ENCODE measurements at places on chromosomes 12 and 14. TPM values are rescaled to one million over a fixed set of nuclear protein-coding genes. Genes with fewer than 3 reads are reported as not detected.

Gene PLEKHD1
- total RNA-seq: 0.08 TPM

DNA sequence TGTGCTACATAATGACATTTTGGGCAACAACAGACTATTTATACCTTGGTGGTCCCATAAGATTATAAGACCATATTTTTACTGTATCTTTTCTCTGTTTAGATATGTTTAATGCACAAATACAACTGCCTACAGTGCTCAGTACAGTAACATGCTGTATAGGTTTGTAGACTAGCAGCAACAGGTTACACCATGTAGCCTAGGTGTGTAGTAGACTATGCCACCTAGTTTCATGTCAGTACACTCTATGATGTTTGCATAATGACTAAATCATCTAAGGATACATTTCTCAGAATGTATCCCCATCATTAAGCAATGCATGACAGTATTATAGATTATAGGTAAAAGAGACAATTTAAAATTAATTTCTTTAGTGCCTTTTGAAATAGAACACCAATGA is 30.7 kb upstream of the CEBPE start:
- H3K4me1 ChIP-seq: peaks cover under 1% of the 10 kb centered on the region
- no peak overlapping the region for H3K27ac ChIP-seq
- H3K36me3 ChIP-seq: no peaks in the 10 kb centered on the region
- H3K4me3 ChIP-seq: no peak overlapping the region
- no peak for DNase-seq
- H3K27me3 ChIP-seq: peaks cover 23% of the 10 kb centered on the region

DNA sequence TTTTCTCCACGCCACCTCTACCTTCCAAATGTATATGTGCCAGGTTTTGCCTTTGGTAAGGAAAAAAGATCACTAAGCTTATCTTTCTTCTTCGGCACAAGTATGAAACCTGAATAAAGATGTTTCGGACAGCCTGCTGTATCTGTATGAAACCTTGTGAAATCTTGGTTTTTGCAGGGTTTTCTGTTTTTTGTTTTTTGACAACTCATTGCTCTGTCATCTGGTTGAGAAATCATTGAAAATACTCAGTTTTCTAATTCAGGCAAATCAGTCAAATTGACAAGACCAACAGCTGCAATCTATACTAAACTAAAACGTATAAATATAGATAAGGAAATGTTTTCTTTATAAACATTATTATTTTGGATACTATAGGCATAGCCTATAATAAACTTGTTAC is 63.1 kb upstream of the FGD4 start:
- no peak for DNase-seq
- H3K27me3 ChIP-seq: no peaks in the 10 kb centered on the region
- no peak overlapping the region for H3K4me3 ChIP-seq

- H3K27me3 ChIP-seq: peaks cover 16% of the 10 kb centered on the region
- no peaks in the 10 kb centered on the region for H3K36me3 ChIP-seq
- no peak overlapping the region for H3K4me3 ChIP-seq
- no peak for DNase-seq
- H3K27ac ChIP-seq: no peak overlapping the region
Observed at GRCh38 chr12:32033406-32033805, 73.2 kb upstream of the BICD1 start.

DNA sequence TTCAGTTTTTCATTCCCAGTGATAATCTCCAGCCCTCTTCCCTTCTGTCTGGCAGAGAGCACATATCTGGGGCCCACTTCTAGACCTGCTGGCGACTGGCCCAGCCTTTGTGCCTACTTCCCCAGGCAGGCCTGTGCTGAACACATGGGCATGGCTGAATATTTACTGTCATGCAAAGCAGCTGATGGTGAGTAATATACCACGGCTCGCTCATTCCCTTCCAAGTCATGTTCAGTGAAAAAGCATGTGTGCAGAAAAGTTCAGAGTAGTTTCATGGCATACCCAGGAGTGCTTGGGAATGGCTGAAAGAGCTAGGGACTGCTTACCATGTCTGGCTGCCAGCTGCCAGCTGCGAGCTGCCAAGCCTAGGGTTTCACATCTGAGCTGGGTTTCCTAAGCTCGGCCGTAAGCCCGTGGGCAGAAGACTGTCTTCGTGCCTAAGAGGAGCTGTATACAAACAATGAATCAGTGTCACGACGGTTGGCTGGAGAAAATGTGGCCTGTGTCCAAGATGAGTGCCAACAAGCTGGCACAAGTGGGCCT is 179.9 kb upstream of the PELI2 start:
- H3K36me3 ChIP-seq: no peaks in the 10 kb centered on the region
- peaks cover 2% of the 10 kb centered on the region for H3K27me3 ChIP-seq
- H3K27ac ChIP-seq: no peak overlapping the region
- DNase-seq: no peak
- H3K4me3 ChIP-seq: no peak overlapping the region

Gene C12orf56
- 0.78 TPM for total RNA-seq

- peaks cover 3% of the 10 kb centered on the region for H3K36me3 ChIP-seq
- peak within 1 kb of the TSS; percentile 90 for H3K27ac ChIP-seq
- H3K27me3 ChIP-seq: no peaks in the 10 kb centered on the region
- H3K4me1 ChIP-seq: peaks cover 36% of the 10 kb centered on the region
- peak within 1 kb of the TSS; percentile 92 for H3K4me3 ChIP-seq
- peak; percentile 86 for DNase-seq
Observed at GRCh38 chr14:91947475-91948184, at the start of gene FBLN5. FBLN5 (minus strand) TSS chr14:91947694; CDS start chr14:91947229, 465 bp downstream.

DNA sequence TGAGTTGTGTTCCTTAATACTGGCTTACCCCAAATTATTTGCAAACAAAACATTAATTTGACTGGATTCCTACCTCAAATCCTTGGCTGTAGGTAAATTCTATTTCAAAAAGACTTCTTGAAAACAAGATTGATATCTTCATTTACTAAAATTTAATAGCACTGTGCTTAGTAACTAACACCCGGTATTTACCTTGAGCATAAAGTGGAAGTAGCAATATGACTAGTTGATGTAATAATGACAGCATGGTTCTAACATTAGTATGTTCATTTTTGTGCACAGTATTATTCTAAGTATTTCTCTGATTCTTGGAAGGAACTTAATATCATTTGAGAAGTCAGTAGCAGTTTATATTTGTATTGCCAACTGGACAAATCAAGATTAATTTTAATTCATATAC is 96.8 kb downstream of the PPHLN1 start:
- no peak overlapping the region for H3K4me3 ChIP-seq
- H3K36me3 ChIP-seq: peaks cover 12% of the 10 kb centered on the region
- no peaks in the 10 kb centered on the region for H3K27me3 ChIP-seq
- no peak for DNase-seq
- H3K27ac ChIP-seq: peak overlapping the region; percentile 86

Data from osteocyte (in vitro differentiated cells).